ENCODE measurements at places on chromosomes 5 and 9. TPM values are rescaled to one million over a fixed set of nuclear protein-coding genes. Genes with fewer than 3 reads are reported as not detected.

GRCh38 chr5:126527158-126527557, 67.9 kb downstream of the ALDH7A1 start:
- no peak overlapping the region for H3K27ac ChIP-seq
- DNase-seq = no peak
- H3K36me3 ChIP-seq = no peaks in the 10 kb centered on the region
- peaks cover 17% of the 10 kb centered on the region for H3K4me1 ChIP-seq
- H3K4me3 ChIP-seq = no peak overlapping the region
- H3K27me3 ChIP-seq = no peaks in the 10 kb centered on the region

- H3K27me3 ChIP-seq = no peaks in the 10 kb centered on the region
- no peak for DNase-seq
- H3K27ac ChIP-seq = no peak overlapping the region
- H3K36me3 ChIP-seq = no peaks in the 10 kb centered on the region
Measured at GRCh38 chr5:79800979-79801827, 111.6 kb downstream of the CMYA5 start.

- H3K27me3 ChIP-seq = no peaks in the 10 kb centered on the region
- DNase-seq = no peak
- H3K4me3 ChIP-seq = peak overlapping the region; percentile 21
- no peak overlapping the region for H3K27ac ChIP-seq
Measured at GRCh38 chr5:98839469-98840383, 66.3 kb downstream of the RGMB start.

DNA sequence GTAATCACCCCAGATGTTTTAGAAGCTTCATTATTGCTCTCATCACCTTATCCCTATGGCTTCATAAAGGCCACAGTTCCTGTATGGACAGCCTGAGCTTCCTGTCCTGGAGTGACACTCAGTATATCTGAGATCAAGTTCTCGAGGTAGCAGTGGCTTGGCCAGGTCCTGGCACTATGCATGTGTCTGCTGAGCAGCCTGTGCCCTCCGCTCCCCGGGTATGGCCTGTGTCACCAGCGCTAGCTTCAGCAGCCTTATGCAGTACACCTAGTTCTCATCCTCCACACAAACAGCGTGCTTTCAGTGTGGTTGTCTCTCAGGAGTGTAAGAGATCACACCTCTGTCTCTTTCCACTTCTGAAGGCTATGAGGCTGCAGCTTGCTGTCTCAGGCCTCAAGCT, 514.7 kb downstream of the DIRAS2 start:
- no peak for DNase-seq
- H3K36me3 ChIP-seq = no peaks in the 10 kb centered on the region
- H3K27me3 ChIP-seq = no peaks in the 10 kb centered on the region
- no peak overlapping the region for H3K27ac ChIP-seq
- no peak overlapping the region for H3K4me3 ChIP-seq

- H3K27me3 ChIP-seq = no peaks in the 10 kb centered on the region
- no peaks in the 10 kb centered on the region for H3K36me3 ChIP-seq
- H3K27ac ChIP-seq = no peak overlapping the region
- DNase-seq = no peak
- H3K4me1 ChIP-seq = no peaks in the 10 kb centered on the region
Measured at GRCh38 chr9:129011170-129011569, 17.0 kb downstream of the SH3GLB2 start.

GRCh38 chr5:10524376-10525123, 39.3 kb upstream of the ANKRD33B start:
- H3K27me3 ChIP-seq = no peaks in the 10 kb centered on the region
- H3K4me1 ChIP-seq = no peaks in the 10 kb centered on the region
- no peak for DNase-seq
- H3K4me3 ChIP-seq = no peak overlapping the region
- H3K27ac ChIP-seq = no peak overlapping the region

DNA sequence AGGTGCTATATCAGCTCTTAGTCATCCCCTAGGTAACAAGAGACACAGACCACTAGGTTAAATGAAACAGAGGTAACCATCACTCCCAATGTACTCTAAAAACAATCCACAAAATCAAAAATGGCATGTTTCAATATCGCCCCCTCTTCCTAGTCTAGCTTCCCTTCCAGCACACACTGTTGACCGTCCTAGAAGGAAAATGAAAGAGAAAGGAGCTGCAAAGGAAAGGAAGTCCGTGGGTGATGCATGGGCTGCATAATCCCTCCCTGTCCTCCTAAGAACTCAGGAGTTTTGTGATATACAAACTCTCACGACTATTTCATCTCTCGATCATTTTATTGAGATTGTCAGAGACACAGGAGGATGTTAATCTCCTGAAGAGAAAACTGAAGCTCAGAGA, 101.6 kb downstream of the RFK start:
- no peaks in the 10 kb centered on the region for H3K27me3 ChIP-seq
- no peak overlapping the region for H3K4me3 ChIP-seq
- no peak for DNase-seq
- no peaks in the 10 kb centered on the region for H3K36me3 ChIP-seq
- peaks cover 5% of the 10 kb centered on the region for H3K4me1 ChIP-seq

- H3K36me3 ChIP-seq = no peaks in the 10 kb centered on the region
- DNase-seq = no peak
- no peak overlapping the region for H3K27ac ChIP-seq
- H3K4me1 ChIP-seq = no peaks in the 10 kb centered on the region
Measured at GRCh38 chr5:159905496-159905895, 10.8 kb upstream of the ADRA1B start.

DNA sequence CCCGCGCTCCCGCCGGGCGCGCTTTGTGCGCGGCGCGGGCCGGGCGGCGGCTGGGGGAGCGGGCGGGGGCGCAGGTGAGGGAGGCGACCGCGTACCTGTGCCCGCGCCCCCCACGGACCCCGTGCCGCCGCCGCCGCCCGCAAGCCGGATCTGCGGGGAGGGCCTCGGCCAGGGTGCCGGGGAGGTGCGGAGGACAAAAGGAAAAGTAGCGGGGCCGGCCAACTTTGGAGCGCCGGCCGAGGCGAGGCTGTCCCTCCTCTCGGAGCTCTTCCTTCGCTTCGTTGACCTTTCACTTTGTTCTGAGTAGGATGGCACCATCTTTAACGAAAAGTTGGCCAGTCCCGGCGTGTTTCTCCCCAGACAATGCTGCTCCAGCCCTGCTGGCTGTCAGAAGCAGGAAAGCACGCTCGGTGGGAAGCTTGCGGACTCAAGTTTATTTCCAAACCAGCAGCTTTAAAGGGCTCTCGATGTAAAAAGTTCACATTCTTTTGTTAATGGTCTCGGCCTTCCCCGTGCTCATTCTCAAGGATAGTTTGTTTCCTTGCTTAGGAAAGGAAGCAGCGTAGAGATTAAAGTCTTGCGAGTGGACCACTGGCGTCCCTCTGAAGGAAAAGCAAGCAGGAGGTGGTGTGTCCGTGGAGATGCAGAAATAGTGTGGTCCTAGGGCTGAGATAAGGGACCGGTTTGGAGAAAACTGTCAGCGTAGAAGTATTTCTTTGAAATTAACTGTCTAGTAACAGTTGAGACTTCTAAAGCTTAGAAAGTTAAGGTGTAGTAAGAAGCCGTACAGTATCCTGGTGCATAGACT, 639 bp downstream of the EHMT1 start:
- peak overlapping the region; percentile 83 for H3K27ac ChIP-seq
- no peak for DNase-seq
- H3K36me3 ChIP-seq = no peaks in the 10 kb centered on the region
- H3K4me1 ChIP-seq = peaks cover 4% of the 10 kb centered on the region

DNA sequence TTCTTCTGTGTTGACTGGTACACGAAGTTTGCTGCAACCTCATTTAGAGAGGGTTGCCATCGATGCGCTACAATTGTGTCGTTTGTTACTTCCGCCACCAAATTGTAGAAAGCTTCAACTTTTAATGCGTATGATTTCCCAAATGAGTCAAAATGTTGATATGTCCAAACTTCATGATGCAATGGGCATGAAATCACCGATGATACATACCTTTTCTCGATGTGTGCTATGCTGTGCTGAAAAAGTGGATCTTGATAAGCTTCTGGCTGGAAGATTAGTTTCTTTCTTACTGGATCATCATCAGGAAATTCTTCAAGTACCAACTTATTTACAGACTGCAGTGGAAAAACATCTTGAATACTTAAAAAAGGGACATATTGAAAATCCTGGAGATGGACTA, 65.7 kb downstream of the TMEM38B start:
- no peaks in the 10 kb centered on the region for H3K4me1 ChIP-seq
- no peak for DNase-seq
- no peaks in the 10 kb centered on the region for H3K36me3 ChIP-seq
- H3K27ac ChIP-seq = no peak overlapping the region

- no peaks in the 10 kb centered on the region for H3K27me3 ChIP-seq
- no peak overlapping the region for H3K4me3 ChIP-seq
- H3K27ac ChIP-seq = no peak overlapping the region
- no peak for DNase-seq
- no peaks in the 10 kb centered on the region for H3K36me3 ChIP-seq
Measured at GRCh38 chr9:74431467-74431866, 65.7 kb upstream of the RORB start.

ADRB2 gene
- total RNA-seq = 9.2 TPM

ZDHHC11 gene
- 8.2 TPM for total RNA-seq

NPDC1 gene
- total RNA-seq = 221 TPM

VDAC1 gene
- 19.4 TPM for total RNA-seq

HACD4 gene
- 0.77 TPM for total RNA-seq

Measured in uterus (tissue), 4 donors.